NCI-H774 (cell line): ENCODE measurements at places on chromosomes 16 and 17.

DNA sequence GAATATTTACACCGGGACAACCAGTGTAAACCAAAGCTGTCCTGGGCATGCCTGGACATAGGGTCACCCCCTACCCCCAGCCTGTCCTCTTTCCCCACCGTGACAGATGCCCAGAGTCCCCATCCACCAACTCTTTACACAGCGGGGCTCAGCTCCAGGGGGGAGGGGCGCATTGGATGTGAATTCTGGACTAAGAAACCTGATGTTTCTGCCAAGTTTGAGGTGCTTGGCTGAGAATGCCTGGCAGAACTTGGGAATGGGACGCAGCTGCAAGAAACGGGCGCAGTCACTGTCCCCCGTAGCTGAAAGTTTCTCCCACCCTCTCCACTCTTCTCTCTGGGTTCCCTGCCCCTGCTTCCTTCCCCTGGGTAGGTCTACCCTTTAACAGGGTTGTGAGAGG is 68.0 kb upstream of the CDC42EP4 start:
- no peak for DNase-seq

- no peak for DNase-seq
Measured at GRCh38 chr16:10880594-10881452, 3.8 kb downstream of the CIITA start.

DNA sequence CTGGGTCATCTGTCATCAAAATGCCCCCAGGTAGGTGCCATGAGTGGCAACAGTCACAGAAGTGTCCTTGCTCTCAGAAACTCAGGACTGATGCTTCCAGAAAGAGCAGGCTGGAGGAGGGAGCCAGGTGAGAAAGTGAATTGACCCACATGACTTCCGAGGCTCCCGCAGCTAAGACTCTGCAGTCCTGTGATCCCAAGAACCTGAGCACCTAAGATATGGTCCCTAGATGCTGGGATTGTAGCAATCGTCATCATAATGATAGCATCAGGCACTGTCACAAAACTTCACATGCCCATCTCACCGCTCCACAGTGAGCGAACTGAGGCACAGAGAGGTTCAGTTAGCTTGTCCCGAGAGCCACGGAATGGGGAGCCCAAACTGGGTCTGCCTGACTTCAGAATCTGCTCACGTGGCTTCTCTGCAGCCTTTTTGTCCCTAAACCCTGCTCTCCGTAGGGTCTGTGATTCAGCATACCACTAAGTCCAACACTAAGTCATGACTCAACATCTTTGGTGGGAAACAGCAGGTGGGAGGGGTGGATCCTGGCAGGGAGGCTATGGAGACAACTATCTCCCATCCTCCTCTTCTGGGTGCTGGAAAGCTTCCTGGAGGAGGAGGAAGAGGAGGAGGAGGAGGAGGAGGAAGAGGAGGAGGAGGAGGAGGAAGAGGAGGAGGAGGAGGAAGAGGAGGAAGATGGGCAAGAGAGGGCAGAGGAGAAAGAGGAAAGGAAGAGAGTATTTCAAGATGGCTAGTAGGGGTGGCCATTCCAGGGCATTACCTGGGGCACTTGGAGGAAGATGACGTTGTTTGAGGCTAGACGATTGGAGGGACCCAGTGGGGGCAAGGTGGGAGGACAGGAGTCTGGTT is 55.5 kb upstream of the DLX4 start:
- no peak for DNase-seq

DNA sequence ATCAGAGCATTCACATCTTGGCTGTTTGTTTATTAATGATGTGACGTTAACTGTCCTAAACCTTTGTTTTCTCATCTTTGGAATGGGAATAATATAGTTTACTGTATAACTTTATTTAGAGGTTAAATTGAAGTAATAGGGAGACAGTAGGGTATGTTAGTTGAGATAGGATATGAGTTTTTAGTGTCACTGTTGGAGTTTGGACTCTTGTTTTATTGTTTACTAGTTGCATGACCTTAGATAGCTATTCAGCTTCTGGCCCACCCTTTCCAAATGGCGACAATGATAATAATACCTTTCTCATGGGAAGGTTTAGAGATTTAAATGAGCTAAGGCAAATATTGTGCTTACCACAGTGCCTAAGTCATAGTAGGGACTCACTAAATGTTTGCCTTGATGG is 28.2 kb upstream of the CDC6 start:
- no peak for DNase-seq

DNA sequence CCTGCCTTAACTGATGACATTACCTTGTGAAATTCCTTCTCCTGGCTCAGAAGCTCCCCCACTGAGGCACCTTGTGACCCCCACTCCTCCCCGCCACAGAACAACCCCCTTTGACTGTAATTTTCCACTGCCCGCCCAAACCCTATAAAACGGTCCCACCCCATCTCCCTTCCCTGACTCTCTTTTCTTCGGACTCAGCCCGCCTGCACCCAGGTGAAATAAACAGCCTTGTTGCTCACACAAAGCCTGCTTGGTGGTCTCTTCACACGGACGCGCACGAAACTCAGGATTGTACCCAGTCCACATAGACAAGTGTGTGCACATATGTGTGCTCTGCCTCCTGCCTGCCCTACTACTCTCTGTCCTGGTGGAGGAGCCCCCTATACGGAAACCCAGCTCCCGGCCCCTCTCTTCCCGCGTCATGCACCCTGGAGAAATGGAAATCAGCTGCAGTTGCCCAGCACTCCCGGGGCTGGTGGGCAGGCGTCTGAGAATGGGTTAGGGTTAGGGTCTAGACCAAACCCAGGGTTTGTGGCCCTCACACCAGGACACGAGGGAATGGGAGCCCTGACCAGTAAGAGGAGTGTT is 2.4 kb upstream of the RHBDF1 start:
- DNase-seq: no peak

- no peak for DNase-seq
Measured at GRCh38 chr16:88195269-88195705, 187.5 kb upstream of the ZNF469 start.

GRCh38 chr17:82528484-82529265 is 9.1 kb downstream of the FOXK2 start:
- no peak for DNase-seq

GRCh38 chr17:41695134-41695661 is 6.5 kb downstream of the EIF1 start:
- DNase-seq: no peak

- no peak for DNase-seq
Measured at GRCh38 chr16:81492311-81492761, 47.7 kb downstream of the CMIP start.
